ENCODE measurements at places on chromosomes 4 and X.

DNA sequence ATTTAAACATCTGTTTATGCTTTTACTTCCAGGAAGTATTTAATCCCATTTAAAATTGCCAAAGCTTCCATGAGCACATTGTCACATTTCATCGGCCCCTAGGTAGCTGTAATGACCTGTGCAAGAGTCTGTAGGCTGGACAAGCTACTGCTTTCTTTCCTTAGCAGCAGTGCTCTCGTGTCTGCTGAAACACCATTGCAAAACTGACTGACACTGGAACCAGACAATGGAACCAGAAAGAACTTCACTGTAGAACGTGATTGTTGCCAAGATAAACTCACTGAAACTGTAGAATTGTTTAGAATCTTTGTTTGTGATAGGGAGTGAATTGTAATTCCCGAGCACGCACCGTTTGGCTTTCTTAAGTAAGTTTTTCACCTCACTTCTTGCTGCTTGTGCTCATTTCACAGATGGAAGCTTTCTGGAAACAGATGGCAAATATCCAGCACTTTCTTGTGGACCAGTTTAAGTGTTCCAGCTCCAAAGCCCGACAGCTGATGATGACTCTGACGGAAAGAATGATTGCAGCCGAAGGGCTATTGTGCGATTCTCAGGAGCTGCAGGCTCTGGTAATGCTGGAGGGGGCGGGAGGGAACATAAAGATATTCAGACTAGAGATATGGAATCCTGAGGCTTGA, 36.9 kb downstream of the EVC start:
- DNase-seq, result no peak

- no peak for DNase-seq
Observed at GRCh38 chr4:140003876-140004548, 150.0 kb downstream of the MAML3 start.

GRCh38 chr4:21628916-21629610, 319.5 kb downstream of the KCNIP4 start:
- DNase-seq, result no peak

GRCh38 chr4:168480931-168481611, 779 bp upstream of the DDX60L start:
- DNase-seq, result peak; percentile 68

DNA sequence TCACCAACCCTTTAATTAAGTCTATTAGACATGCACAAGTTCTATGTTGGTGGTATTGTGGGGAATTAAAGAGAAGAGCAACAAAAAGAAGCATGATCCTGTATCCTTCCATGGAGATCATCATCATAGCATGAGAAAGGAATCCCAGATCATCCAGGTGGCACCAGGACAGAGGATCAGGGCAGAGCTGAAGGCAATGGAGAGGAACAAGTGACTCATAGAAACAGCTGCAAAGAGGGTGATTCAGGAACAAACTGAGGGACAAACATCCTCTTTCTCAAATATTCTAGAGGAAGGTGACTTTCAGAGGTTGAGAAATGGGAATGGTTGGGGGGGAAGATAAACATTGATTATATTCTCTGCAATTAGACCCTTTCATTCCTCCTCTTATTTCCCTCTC, 105.5 kb upstream of the OTUD4 start:
- no peak for DNase-seq

GRCh38 chr4:67286724-67287123, 258.6 kb downstream of the CENPC start:
- no peak for DNase-seq

DNA sequence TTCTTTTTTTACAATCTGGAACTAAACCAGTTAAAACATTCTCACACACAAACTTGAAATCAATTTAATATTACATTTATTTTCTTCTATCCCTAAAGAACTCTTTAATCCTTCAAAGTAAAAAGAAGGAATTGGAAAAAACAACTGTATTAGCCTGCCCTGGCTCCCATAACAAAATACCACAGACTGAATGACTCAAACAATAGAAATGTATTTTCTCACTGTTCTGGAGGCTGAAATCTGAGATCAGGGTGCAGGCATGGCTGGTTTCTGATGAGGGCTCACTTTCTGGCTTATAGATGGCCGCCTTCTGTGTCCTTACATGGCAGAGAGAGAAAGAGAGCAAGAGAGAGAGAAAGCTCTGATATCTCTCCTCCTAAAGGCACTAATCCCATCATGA, 149.4 kb downstream of the PDGFRA start:
- no peak for DNase-seq

DNA sequence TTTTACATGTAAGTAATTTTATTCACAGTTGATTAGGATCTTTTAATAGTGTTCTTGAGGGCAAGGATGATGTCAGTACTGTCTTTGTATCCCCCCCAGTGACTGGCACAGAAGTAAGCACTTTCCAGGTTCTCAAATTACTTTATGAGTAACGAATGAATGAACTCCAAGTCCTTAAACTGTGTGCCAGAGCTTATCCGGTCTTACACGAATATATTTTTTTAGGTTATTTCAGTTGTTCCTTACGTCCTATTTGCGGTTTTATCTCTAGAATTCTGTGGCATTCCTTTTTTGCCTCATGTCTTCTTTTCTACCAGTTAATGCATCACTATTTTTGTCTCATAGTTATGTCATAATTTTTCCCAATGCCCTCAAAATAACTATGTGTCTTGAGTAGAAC, 106.9 kb upstream of the MID1IP1 start:
- DNase-seq, result no peak

DNA sequence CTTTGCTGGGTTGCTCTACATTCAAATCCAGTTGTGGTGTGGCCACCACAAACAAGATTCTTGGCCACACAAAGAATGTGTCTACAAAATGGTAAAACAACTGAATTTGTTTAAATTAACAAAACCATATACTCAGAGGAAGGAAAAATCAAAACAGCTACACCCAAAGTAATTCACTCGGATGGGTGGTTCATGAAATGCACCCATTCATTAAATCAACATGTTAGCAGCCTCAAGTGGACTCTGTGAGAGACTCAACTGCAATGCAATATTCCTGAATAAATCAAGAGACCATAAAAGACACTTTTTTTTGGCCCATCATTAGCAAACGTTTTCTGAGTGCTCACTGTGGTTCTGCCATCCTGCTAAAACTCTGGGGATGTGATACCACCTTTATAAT, 11.2 kb upstream of the AMELX start:
- DNase-seq, result no peak

DNA sequence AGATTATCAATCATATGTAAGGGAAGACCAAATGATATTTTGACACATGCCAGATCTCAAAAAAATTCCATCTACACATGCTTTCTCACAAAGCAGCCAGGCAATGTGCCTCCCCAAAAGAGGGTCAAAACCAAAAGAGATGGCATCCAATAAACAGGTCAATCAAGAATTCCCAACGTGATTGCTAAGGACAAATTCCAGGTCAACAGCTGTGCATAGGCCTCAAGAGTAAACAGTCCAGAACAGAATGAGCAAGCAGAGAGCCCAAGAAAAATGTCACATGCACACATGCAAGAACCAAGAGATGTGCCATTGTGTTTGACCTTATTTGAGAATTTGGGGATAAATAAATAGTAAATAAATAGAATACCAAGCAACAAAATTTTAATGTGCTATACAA, 136.7 kb downstream of the APBB2 start:
- no peak for DNase-seq

DNA sequence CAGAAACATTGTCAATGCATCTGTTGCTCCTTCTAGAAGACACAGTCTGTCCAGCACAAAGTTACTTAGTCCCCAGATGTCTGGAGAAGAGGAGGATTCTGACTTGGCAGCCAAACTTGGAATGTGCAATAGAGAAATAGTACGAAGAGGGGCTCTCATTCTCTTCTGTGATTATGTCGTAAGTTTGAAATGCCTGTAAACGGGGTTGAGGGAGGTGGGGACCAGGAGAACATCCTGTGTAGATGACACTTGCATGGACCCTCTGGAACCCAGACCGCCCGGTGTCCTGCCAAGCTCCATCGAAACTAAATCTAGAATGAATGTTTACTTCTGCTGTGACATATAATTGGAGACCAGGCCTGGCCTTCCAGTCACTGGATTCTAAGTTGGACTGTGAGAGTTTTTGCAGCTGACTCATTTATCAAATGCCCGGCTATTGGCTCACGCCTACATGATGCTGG, 45.0 kb upstream of the MSANTD1 start:
- DNase-seq, result no peak

- no peak for DNase-seq
Observed at GRCh38 chrX:15143825-15144121, 126.1 kb downstream of the ASB9 start.

- no peak for DNase-seq
Observed at GRCh38 chr4:73718375-73719373, 21.7 kb upstream of the CXCL8 start.

- no peak for DNase-seq
Observed at GRCh38 chr4:112994732-112995464, 54.6 kb upstream of the ANK2 start.

Data from activated CD8-positive, alpha-beta T cell treated with anti-CD3 and anti-CD28 coated beads for 36 hours (primary cell).